Brain pericyte (primary cell): ENCODE measurements at places on chromosomes 13 and 19.

GRCh38 chr19:50519006-50519575, 5.4 kb upstream of the ASPDH start:
- DNase-seq = no peak

DNA sequence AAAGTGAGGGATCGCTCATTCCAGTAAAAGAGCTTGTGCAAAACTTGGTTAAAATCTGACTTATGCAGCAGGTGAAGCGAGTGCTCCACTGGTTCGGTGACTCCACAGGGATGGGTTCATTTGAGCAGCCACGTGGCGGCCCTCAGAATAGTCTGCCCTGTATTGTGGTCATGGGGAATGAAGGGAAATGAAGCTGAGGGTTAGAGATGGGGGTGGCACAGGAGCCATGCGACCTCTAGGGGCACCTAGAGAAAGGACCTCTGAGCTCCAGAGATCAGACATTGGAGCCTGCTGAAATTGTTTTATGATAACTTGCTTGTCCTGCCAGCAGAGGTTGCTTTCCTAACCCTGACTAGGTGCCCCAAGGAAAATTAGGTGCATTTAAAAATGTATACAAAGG, 26.6 kb downstream of the CBY2 start:
- no peak for DNase-seq

GRCh38 chr13:68199271-68199670, 969.1 kb upstream of the PCDH9 start:
- no peak for DNase-seq

- DNase-seq = no peak
Observed at GRCh38 chr19:49981603-49982593, 20.9 kb upstream of the SIGLEC11 start.

DNA sequence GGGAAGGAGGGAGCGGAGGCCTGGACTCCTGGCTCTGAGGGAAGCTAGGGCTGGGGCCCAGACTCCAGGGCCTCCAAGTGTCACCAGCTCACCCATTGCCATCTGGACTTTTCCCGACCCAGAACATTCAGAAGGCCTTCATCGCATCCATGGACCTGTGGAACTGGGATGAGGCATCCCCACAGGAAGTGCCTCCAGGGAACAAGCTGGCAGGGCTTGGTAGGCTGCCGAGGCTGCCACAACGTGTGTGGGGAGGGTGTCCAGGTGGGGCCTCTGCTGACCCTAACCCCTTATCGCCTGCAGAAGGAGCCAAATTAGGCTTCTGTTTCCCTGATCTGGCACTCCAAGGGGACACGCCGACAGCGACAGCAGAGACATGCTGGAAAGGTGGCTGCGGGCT, 767 bp downstream of the ETV2 start:
- no peak for DNase-seq

GRCh38 chr13:51943721-51944120, 67.5 kb downstream of the ATP7B start:
- DNase-seq = no peak

GRCh38 chr13:111292710-111293485, 27.5 kb upstream of the TEX29 start:
- no peak for DNase-seq

GRCh38 chr13:39401046-39401705, 201.8 kb downstream of the LHFPL6 start:
- DNase-seq = no peak

DNA sequence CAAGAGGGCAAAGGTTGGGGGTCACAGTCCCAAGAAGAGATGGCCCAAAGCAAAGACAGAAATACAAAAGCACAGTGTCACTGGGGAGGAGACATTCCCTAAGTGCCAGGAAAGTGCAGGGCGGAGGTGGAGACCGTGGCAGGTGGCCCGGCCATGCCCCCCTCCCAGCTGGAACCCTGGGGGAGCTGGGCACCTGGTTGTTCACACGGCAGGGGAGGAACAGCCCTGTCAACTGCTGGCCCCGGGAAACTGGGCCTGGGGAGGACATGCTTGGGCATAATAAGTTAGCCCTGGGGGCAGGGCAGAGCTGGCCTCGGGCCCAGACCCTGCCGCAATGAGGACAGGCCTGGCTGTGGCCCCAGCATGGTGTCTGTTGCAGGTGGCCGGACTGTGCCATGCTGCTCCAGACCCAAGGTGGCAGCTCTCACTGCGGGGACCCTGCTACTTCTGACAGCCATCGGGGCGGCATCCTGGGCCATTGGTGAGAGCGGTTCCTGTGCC, 7.4 kb downstream of the HPN start:
- no peak for DNase-seq
